ENCODE measurements at places on chromosomes 4 and X.

DNA sequence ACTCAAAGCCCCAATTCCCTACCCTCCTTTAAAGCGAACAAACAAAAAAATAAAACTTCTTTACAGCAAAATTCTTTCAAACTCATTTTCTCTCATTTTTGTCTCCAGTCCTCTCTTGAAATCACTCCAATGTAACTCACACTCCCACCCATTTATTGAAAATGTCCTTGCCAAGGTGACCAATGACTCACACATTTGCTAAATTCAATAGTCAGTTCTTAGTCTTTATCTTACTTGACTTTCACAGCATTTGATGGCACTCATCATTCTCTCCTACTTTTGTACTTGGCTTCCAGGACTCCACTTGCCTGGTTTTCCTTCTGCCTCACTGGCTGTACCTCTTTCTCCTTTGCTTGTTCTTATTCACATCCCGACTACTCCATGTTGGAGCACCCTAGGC, 19.9 kb downstream of the CC2D2A start:
- no peaks in the 10 kb centered on the region for H3K27me3 ChIP-seq
- DNase-seq = no peak
- no peaks in the 10 kb centered on the region for H3K4me1 ChIP-seq
- no peaks in the 10 kb centered on the region for H3K36me3 ChIP-seq
- H3K27ac ChIP-seq = no peak overlapping the region

DNA sequence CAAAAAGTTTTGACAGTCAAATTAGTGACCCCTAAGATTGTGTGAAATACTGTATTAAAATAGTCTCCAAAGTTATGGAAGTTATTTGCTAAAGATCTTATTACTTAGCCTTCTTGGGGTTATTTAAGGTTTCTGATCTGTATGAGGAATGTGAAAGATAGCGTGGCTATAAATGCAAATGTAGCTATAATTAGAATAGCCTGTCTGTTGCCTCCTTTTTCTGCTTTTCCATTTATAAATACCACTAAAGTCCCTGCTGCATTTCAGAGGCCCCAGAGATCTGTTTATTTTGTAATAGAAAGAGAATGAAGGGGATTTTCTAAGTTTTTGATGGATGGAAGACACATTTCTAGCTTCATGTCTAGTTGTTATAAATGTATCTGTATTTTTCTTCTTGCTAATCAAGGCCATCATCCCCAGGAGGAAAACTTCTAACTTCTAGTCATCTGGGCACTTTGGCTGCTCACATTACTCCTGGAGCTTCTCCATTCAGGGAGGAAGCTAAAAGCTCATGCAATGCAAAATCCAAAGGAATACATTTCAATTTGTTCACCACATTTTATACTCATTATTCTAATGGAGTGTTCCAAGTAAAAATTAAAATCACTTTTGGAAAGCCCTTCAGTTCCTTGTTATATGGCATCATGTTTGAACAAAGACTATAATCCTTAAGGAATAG, 73.9 kb downstream of the INTS12 start:
- no peak overlapping the region for H3K27ac ChIP-seq
- no peaks in the 10 kb centered on the region for H3K27me3 ChIP-seq
- H3K4me1 ChIP-seq = no peaks in the 10 kb centered on the region
- H3K36me3 ChIP-seq = no peaks in the 10 kb centered on the region

DNA sequence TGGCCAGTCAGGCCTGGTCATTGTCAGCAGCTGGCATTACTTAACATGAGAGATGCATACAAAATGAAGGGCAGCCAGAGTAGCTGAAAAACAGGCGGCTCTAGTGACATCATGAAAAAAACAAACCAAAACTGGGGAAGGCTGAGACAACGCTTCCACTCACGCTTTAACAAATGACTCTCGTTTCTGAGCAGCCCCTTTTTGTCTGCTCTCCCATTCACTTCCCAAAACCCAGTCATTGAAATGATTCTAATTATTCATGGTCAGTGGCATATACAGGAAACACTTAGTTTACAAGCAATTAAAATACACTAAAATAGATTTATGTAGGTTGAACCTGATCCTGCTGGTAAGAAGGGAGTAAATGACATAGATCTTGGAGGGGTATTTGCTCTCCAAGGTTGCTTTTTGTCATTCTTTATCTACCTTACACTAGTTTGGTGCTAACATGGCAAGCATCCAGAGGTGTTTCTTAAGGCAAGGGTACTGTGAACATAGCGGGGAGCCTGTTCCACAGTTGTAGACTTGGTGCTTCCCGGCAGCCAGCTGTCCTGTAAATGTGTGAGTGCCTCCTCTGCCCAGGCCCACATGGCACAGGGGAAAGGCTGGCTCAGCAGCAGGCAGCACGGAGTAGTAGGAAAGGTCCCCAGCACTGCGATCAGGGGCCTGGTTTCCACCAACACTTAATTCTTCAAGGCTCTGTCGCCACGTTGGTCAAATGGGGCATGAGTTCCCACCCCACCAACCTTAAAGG, 61.2 kb upstream of the CITED1 start:
- no peaks in the 10 kb centered on the region for H3K4me1 ChIP-seq
- DNase-seq = no peak
- no peaks in the 10 kb centered on the region for H3K27me3 ChIP-seq

DNA sequence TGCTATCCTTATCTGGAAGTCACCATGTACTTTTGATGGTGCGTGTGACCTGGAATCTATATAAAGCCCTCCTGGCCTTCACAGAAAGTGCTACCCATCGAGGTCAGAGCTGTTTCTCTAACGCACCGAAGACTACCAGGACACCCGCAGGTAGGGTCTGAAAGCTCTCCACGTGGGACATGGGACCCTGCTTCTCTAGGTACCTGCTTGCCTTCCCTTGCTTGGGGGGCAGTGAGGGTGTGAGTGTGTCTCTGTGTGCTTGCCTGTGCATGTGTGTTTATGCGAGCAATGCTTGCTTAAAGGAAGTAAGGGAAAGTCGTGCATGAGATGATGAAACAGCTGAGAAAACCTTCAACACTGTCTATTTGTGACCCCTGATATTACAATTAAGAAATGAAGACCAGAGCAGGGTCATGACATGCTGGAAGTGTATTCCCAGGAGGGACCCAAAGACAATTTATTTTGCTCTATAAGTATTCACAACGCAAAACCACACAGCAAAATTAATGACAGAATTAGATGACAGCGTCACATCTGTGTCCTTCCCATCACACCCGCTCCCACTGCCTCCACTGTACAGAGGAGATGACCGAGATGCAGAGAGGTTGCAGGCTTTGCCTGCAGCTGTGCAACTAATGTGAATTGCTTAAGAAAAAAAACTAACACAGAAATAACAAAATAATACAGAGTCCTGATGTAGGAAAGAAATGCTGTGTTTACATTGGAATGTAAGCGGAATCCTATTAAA, 76.4 kb upstream of the HELT start:
- no peak overlapping the region for H3K27ac ChIP-seq
- H3K36me3 ChIP-seq = no peaks in the 10 kb centered on the region
- H3K4me1 ChIP-seq = no peaks in the 10 kb centered on the region
- no peak overlapping the region for H3K4me3 ChIP-seq
- no peaks in the 10 kb centered on the region for H3K27me3 ChIP-seq
- DNase-seq = no peak

GRCh38 chr4:72326692-72327632, 242.1 kb downstream of the ADAMTS3 start:
- H3K4me1 ChIP-seq = no peaks in the 10 kb centered on the region
- H3K27me3 ChIP-seq = peaks cover 2% of the 10 kb centered on the region
- no peak for DNase-seq
- H3K36me3 ChIP-seq = no peaks in the 10 kb centered on the region

- H3K4me1 ChIP-seq = peaks cover 8% of the 10 kb centered on the region
- DNase-seq = no peak
- no peak overlapping the region for H3K27ac ChIP-seq
- no peaks in the 10 kb centered on the region for H3K36me3 ChIP-seq
- no peaks in the 10 kb centered on the region for H3K27me3 ChIP-seq
Measured at GRCh38 chr4:42284030-42284429, 113.3 kb upstream of the SHISA3 start.

- no peak for DNase-seq
- H3K27ac ChIP-seq = no peak overlapping the region
- H3K36me3 ChIP-seq = no peaks in the 10 kb centered on the region
- H3K4me1 ChIP-seq = no peaks in the 10 kb centered on the region
- no peak overlapping the region for H3K4me3 ChIP-seq
Measured at GRCh38 chrX:26581091-26581490, 365.1 kb downstream of the MAGEB5 start.

- H3K27ac ChIP-seq = no peak overlapping the region
- H3K27me3 ChIP-seq = no peaks in the 10 kb centered on the region
- DNase-seq = no peak
- H3K36me3 ChIP-seq = no peaks in the 10 kb centered on the region
- no peaks in the 10 kb centered on the region for H3K4me1 ChIP-seq
Measured at GRCh38 chr4:164614999-164615398, 138.9 kb upstream of the SMIM31 start.

GRCh38 chrX:66163849-66164411, at the start of gene HEPH:
Gene HEPH (plus strand): TSS chrX:66164247. CDS start chrX:66170571, 6,324 bp downstream.
- H3K4me3 ChIP-seq = no peak within 1 kb of the TSS
- H3K27me3 ChIP-seq = no peaks in the 10 kb centered on the region
- no peaks in the 10 kb centered on the region for H3K4me1 ChIP-seq
- DNase-seq = no peak
- H3K36me3 ChIP-seq = no peaks in the 10 kb centered on the region

DNA sequence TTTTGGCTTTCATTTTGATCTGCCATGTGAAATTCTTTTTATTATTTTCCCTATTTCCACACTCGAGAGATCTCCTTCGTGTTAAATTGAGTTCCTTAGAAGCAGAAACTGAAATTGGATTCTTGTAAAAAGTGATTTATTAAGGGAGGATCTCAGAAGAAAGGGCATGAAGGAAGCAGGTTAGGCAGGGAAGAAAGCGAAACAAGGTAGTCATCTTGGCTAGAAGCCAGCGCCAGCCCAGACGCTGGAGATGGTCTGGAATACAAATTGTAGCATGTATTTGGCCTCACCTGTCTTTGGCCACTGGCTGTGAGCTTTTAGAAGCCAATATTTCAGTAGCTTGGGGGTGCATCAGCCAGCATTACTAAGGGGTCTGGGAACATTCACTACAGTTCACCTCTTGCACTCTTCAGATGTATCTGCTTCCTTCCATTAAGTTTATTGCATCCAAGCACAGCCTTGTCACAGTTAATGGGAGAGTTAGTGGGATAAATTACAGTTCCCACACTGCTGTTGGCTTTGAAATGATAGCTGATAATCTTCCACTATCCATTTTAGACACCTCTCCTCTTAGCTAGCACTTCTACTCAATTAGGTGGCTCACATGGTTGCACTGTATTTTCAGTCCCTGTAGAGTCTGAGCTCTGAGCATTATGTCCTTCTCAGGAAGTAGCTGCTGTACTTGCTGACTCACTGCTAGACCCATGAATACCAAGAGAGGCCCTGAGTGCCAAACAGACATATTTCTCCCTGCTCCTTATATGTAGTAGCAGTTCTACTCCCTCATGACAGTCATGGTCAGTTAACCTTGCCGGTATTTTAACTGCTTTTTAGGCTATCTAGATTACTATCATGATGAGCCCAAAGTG, 14.6 kb downstream of the GRXCR1 start:
- no peaks in the 10 kb centered on the region for H3K36me3 ChIP-seq
- no peaks in the 10 kb centered on the region for H3K27me3 ChIP-seq
- no peak for DNase-seq
- H3K4me3 ChIP-seq = no peak overlapping the region
- H3K27ac ChIP-seq = no peak overlapping the region
- no peaks in the 10 kb centered on the region for H3K4me1 ChIP-seq

GRCh38 chr4:40723728-40724127, 26.0 kb upstream of the NSUN7 start:
- H3K27ac ChIP-seq = no peak overlapping the region
- peaks cover 12% of the 10 kb centered on the region for H3K4me1 ChIP-seq
- no peaks in the 10 kb centered on the region for H3K36me3 ChIP-seq
- no peak for DNase-seq

GRCh38 chr4:180571516-180572055, 1671.6 kb upstream of the TENM3 start:
- no peak overlapping the region for H3K27ac ChIP-seq
- H3K36me3 ChIP-seq = no peaks in the 10 kb centered on the region
- no peak overlapping the region for H3K4me3 ChIP-seq
- H3K4me1 ChIP-seq = no peaks in the 10 kb centered on the region
- no peak for DNase-seq
- no peaks in the 10 kb centered on the region for H3K27me3 ChIP-seq

DNA sequence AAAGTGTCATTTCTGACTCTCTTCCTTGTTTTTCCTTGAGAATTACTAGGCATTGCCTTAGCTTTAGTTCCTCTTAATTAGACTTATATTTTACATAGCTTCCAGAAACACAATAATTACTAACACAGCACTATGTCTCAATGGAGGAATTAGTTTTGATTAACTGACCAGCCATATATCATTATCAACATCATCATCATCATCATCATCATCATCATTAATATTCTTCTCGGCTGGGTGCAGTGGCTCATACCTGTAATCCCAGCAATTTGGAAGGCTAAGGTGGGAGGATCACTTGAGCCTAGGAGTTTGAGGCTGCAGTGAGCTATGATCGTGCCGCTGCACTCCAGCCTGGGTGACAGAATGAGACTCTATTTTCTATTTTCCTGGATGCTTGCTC, 2.7 kb upstream of the SLC25A5 start:
- peaks cover 17% of the 10 kb centered on the region for H3K4me1 ChIP-seq
- H3K27me3 ChIP-seq = no peaks in the 10 kb centered on the region
- H3K27ac ChIP-seq = no peak overlapping the region
- peaks cover 8% of the 10 kb centered on the region for H3K36me3 ChIP-seq
- H3K4me3 ChIP-seq = no peak overlapping the region
- DNase-seq = no peak

GRCh38 chr4:119688446-119688845, 59.8 kb upstream of the PDE5A start:
- H3K4me1 ChIP-seq = no peaks in the 10 kb centered on the region
- no peak overlapping the region for H3K4me3 ChIP-seq
- H3K27me3 ChIP-seq = no peaks in the 10 kb centered on the region
- no peak overlapping the region for H3K27ac ChIP-seq
- DNase-seq = no peak

GRCh38 chr4:23881052-23881501, 8.8 kb downstream of the PPARGC1A start:
- no peaks in the 10 kb centered on the region for H3K27me3 ChIP-seq
- H3K36me3 ChIP-seq = no peaks in the 10 kb centered on the region
- no peaks in the 10 kb centered on the region for H3K4me1 ChIP-seq
- H3K27ac ChIP-seq = no peak overlapping the region
- H3K4me3 ChIP-seq = no peak overlapping the region

DNA sequence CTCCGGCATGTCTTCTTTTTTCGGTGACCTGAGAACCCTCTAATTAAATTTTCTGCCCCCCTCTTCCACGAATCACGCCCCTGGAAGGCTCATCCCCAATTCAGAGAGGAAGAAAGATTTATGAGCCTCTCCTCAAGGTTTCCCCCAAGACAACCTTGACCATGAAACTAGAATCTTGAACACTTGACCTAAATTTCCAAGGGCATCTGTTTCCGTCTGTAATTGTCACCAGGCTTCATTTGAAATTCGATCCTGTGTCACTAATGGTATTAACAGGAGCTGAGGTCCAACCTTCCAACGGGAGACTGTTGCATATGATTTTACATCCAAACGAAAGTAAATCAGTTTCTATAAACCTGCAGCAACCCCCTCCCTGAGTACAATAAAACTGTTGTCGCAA, 139.9 kb upstream of the ZIC3 start:
- no peak for DNase-seq
- peaks cover 11% of the 10 kb centered on the region for H3K4me1 ChIP-seq
- peaks cover 4% of the 10 kb centered on the region for H3K27me3 ChIP-seq
- H3K4me3 ChIP-seq = no peak overlapping the region
- no peaks in the 10 kb centered on the region for H3K36me3 ChIP-seq
- H3K27ac ChIP-seq = no peak overlapping the region

Data from CD4-positive, alpha-beta memory T cell (primary cell).